ENCODE measurements at places on chromosomes 16 and 17.

- DNase-seq, result no peak
Observed at GRCh38 chr17:40105861-40106759, 5.7 kb upstream of the NR1D1 start.

- DNase-seq, result peak; percentile 43
Observed at GRCh38 chr16:87493608-87494280, 920 bp upstream of the ZCCHC14 start.

- no peak for DNase-seq
Observed at GRCh38 chr17:52120465-52120864, 38.0 kb downstream of the CA10 start.

- no peak for DNase-seq
Observed at GRCh38 chr17:35773679-35774425, 13.2 kb downstream of the C17orf50 start.

DNA sequence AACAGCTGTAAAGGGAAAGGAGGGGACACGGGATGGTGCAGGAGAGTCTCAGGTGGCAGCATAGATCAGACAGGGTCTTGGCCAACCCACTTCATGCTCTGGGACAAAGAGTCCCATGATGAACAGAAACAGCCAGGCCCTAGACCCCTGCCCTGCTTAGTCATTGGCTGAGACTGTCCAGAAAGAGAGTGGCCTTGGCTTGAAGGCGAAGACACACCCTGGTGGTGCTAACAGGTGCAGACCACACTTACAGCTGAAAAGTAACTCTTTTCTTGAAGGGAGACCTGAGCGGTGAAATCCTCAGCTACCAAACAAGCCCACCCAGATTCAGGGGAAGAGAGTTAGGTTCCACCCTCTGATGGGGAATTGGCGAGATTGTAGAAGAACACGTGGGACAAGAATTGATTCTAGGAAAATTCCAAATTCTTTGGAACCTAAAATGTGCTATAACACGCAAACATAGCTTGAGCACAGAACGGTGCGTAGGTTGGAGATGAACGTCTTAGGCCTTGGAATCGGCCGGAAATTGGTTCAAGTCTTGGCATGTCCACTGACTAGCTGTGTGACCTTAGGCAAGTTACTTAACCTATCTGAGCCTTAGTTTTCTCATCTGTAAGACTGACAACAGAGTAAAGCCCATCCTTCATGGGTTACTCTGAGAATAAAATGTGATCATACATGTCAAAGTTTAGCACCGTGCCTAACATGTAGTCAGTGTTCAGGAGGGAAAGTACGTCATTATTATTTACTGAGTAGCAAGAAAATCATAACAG, 12.5 kb upstream of the MLYCD start:
- DNase-seq, result no peak

GRCh38 chr17:77942112-77942988, 16.2 kb upstream of the TNRC6C start:
- DNase-seq, result peak; percentile 20

- DNase-seq, result no peak
Observed at GRCh38 chr16:88727871-88728270, 21.6 kb downstream of the CTU2 start.

- DNase-seq, result peak; percentile 65
Observed at GRCh38 chr17:68771867-68772515, 170.8 kb upstream of the FAM20A start.

GRCh38 chr17:77601054-77601979, 357.2 kb upstream of the TNRC6C start:
- DNase-seq, result no peak

DNA sequence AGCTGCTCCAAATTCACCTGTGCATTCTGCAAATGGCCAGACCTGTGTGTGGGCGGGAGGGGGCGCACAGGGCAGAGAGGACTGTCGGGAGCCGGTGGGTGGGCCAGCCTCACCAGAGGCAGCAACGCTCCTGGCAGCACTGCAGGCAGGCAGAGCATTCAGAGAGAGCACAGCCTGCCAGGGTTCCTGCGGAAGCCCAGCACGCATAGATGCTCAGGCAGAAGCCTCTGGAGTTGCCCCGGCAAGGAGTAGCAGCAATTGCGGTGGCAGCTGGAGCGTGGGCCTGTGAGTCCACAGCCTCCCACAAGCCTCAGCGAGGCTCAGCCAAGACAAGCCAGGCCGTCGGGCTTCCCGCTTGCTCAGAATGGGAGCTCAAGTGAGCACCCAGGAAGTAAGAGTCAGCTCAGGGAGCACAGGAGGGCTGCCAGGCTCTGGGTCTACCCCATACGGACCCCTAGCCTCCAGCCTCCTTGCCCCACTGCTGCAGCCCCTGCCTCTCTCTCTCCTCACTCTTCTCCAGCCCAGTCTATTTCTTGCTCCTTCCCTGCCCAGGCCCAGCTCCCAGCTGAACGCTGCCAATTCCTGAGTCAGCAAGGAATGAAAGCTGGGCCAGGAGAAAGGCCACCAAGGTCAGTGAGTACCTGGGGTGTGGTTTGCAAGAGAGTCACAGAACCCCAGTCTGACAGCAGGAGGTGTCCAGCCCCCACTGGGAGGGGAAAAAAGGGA, 9.6 kb downstream of the EMC6 start:
- DNase-seq, result no peak

DNA sequence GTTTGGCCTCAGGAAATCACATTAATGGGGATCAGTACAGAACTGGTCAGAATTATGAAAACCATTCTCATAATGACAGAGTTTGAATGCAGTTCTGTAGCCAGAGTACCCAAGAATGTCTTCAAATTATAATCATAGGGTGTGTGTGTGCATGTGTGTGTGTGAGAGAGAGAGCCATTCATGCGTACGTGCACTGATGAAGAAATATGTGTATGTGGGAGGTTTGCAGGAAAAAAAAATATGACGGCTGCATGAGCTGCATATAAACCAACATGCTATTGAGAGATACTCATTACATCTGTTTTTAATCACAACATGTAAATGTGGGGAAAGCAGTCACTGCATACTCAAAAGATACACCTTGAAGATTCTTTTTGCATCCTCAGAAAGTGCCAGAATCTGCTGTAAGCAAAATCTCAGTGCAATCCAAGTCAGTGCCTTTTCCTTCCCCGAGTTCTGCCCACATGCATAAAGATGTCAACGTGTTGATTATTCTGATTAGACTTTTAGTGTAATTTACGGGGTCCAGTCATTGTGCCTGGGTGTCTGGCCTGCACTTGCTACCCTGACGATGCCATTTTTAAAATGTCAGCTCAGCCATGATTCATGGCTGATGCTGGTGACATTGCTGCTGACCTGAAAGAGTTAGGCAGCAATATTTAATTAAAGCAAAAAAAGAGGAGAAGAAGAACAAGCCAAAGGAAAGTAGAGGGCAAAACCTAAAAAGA, 378.7 kb upstream of the ZFHX3 start:
- DNase-seq, result no peak

DNA sequence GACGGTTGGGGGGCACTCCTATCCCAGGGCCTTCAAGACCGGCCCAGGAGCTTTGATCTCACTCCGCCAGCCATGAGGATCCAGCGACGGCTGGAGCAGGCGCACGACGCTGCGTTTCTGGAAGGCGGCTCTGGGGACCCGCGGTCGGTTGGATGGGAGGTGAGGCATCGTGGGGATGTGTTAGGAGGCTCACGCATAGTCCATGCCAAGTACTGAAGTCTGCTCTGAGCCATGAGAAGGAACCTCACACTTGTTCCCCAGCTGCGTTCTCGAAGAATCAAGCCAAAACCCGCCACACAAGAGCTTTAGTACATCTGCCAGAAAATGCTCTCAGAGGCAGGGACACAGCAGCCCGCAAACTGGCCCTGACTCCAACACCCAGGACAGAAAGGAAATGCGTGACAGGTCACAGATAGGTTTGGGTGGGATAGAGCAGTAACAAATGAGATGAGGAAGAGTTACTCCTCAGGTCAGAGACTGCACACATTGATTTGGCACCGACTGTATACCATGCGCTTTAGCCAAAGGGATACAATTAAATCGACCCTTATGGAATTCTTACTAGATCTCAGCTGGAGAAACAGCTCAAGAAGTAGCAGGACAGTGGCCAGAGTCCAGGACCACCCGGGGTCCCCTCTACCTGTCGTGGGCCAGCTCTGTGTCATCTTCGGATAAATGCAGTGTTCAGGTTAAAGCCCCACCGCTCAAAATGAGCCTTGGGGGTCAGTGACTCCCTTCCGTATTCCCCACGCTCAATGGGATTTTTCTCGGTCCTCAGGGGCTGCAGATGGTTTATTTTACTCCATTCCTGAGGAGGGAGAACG, 6.7 kb upstream of the GSG1L start:
- DNase-seq, result no peak

GRCh38 chr16:79380995-79381602, 219.4 kb downstream of the MAF start:
- DNase-seq, result no peak

DNA sequence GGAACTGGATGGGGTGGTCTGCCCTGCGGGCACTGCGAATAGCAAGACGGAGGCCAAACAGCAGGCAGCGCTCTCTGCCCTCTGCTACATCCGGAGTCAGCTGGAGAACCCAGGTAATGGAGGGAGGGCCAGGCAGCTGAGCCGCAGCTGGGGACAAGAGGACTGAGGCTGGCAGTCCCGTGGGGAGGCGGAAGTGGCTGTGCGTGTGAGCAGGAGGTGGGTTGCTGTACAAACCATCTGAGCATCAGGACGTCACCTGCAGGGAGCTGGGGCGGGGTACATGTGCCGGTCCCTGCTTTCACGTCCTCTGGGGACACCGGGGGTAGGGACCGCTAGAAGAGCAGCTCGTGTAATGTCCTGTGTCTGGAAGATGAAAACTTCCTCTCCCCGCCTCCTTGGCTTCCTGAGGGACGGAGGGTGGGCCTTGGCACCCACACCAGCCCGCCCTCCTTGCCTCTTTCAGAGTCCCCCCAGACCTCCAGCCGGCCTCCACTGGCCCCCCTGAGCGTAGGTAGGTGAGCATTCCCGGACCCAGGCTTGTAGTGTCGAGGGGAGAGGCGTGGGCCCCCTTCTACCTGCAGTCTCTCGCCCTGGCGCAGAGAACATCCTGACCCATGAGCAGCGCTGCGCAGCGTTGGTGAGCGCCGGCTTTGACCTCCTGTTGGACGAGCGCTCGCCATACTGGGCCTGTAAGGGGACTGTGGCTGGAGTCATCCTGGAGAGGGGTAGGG, 3.7 kb downstream of the ADAD2 start:
- no peak for DNase-seq

DNA sequence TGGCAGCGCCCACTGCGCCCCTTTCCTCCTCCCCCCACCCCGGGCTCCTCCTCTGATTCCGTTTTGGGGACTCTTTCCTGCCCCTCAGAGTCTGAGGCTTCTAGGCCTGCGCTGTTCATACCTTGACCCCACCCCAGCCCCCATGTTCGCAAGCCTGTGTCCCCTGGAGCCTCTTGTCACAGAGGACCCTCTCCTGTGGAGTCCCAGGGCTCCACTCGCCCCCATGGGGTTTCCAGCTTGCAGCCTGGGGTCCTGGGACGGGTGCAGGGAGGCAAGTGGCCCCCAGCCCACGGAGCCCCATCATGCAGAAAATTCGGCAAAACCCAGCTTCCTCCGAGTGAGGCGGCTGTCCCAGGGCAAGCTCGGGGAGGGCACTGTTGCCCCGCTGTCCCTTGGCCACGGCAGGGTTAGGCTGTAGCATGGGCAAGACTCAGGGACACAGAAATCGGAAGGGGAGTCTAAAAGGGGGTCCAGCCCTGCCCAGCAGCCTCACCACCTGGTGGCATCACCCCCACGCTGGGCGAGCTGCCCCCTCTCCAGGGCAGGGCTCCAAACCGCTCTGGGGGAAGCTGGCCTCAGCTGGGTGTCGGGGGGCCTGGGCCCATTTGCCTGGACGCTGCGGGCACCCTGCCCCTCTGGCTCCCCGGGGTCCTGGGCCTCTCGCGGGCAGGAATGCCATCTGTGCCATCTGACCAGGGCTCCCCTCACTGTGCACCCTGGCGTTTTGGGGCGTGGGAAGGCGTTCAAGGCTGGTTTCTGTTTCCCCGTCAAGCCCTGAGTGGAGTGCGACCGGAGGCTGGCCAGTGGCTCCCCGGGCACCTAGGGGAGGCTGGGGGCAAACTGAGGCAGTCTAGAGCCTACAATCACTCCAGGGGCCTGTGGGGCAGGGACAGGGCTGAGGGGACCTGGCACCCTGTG, 11.5 kb upstream of the BAHCC1 start:
- DNase-seq, result no peak

GRCh38 chr17:77019893-77020379, 120.8 kb upstream of the SEC14L1 start:
- no peak for DNase-seq

- no peak for DNase-seq
Observed at GRCh38 chr17:50586421-50587247, 26.1 kb downstream of the CACNA1G start.

GRCh38 chr17:5225668-5226457, 8.8 kb downstream of the SCIMP start:
- no peak for DNase-seq

DNA sequence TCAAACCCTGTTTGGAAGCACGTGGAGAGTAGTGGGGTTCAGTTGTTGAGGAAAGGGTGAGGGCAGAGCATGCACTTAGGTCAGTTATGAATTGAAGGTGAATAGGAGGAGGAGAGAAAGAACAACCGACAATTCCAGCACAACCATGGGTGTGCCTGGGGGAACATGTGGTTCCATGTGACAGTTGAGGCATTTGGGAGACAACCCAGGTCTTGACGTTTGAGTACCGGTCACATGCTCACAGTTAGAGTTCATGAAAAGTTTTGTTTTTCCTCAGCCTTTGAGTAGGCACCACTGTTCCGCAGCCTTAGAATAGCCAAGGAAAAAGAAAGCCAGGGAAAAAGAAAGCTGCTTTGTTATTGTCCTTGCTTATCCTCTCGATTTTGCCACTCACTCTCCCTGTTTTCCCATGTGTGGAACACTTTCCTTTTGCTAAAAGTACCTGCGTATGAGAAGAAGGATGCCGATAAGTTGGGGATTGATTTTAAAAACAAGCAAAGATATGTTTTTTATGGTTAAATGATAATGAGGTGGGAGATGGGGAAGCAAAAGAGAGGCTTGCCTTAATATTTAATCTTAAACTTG, 25.6 kb upstream of the ABCC11 start:
- peak; percentile 7 for DNase-seq

DNA sequence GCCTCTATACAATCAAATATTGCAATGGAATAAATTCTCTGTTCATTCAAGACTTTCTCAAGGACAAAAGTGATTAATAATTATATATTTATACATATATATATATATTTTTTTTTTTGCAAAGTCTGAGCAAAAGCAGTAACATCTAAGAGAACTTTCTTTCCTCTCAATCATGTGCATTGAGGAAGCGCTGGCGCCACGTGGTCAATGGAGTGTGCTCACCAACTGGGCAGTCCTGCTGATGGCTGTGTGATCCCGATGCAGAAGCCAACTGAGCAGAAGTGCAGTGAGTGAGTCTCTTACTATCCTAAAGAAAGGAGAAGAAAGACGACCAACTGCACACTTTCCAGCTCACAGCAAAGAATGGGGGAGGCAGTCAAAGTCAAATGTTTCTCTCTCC, 37.2 kb upstream of the ULK2 start:
- DNase-seq, result no peak

GRCh38 chr17:13822700-13823099, 221.0 kb upstream of the HS3ST3A1 start:
- DNase-seq, result no peak

GRCh38 chr17:1058423-1059130, 61.6 kb downstream of the TIMM22 start:
- DNase-seq, result peak; percentile 40

DNA sequence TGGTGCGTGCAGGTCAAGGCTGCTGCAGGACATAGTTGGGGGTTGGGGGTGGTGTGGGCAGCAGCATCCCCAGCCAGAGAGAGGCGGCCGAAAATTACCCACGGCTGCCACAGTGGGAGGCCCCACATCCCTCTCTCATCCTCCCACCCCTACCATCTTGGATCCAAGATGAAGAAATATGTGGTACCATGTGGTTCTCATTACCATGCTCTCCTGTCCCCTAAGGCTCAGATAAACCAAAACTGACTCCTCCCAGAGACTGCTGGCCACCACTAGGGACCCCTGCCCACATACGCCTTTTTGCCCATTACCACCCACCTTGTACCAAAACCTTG, 120.4 kb downstream of the HIC1 start:
- no peak for DNase-seq
